ENCODE measurements at places on chromosomes 4 and X.
A peak's percentile ranks its signal among the peaks of the same experiment; 100 is the strongest.

DNA sequence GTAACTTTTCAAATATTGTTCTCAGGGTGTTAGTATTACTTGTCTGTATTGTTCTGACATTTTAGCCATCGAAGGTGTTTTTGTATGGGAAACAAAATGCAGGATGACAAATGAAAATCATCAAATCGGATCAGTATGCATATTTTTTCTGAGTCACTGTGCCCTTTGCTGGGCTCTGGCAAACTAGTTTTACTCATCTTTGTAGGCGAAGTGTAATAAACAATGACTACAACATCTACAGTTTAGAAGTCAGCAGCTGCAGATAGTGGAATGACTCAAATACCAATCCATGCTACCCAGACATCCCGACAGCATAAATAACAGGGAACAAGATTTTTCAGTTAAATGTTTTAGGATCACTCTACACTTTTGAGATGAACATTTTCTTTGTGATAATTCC lies 557.3 kb upstream of the TENM3 start:
- no peak for DNase-seq

DNA sequence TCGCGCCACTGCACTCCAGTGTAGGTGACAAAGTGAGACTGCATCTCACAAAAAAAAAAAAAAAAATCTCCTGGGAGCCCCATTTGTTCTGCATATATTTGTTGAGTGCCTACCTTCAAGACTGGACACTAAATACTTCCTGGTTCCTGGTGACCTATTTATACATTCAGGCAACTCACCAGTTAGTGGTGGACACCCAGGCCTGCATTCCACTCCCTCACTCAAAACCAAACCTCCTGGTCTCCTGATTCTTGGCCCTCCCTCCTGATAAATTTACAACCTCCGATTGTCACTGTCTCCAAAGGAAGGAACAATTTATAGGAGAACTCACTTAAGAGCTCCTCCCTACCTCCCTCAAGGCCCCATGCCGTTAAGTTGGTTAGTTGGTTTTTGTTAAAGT lies 3.1 kb downstream of the SYAP1 start:
- DNase-seq = no peak

DNA sequence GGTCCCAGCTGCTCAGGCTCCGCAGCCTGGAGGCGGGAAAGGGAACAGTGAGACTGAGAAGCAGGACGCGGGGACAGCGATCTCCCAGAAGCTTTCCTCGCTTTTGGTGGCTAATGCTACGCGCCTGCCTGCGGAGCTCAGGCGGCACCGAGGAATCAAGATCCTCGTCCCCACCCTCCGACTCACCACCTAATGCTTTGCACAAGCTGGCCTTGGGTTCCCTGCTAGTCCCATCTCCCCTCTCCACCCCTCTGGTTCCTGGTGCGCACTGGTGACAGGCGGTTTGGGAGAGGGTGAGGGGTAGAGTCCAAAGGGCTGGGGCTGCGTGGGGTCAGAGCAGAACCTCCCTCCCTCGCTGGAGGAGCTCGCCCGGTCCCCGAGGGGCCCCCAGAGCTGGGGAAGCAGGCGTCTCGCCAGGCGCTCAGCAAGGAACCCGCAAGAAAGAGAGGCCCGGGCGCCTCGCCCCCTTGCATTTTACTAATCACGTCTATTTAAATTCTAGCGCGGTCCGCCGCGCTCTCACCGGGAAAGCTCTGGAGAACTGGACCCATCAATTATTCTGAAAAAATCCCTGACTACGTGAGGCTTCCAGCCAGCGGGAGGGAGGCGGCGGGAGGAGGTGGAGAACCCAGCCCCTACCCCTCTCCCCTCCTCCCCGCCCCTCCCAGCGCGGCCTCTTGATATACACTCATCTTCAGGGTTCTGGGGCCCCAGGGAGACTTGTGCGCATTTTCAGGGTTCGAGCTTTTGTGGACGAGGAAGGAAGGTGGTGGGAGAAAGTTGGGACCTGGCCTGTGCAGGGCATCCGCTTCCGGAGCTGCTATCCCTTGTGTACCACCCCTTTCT lies 9.1 kb downstream of the POU4F2 start:
- no peak for DNase-seq

DNA sequence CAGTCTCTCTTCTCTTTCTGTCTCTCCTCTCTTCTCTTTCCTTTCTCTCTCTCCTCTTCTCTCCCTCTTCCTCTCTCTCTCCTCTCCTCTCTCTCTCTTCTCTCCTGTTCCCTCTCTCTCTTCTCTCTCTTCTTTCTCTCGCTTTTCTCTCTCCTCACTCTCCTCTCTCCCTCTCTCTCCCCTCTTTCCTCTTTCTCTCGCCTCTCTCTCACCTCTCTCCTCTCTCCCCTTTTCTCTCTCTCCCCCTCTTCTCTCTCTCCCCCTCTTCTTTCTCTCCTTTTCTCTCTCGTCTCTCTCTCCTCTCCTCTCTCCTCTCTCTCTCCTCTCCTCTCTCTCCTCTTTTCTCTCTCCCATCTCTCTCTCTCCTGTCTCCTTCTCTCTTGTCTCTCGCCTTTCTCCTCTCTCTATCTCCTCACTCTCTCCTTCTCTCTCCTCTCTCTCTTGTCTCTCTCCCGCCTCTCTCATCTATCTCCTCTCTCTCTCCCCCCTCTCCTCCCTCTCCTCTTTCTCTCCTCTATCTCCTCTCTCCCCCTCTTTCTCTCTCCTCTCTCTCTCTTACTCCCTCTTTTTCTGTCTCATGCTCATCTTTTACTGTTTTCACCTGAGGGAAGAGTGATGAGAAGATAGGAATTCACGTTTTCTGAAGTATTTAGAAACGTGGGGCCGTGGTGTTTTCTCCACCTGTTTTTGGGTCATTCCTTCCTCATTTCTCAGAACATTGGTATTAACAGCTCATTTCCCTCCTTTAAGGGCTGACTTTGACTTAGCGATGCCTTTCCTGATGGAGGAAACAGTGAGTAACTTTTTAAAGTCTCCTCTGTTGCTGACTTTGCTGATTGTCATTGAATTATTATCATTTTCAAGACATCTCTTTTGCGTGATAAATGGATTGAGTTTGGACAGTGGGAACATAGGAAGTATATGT lies 80.6 kb upstream of the CD99 start:
- no peak for DNase-seq

DNA sequence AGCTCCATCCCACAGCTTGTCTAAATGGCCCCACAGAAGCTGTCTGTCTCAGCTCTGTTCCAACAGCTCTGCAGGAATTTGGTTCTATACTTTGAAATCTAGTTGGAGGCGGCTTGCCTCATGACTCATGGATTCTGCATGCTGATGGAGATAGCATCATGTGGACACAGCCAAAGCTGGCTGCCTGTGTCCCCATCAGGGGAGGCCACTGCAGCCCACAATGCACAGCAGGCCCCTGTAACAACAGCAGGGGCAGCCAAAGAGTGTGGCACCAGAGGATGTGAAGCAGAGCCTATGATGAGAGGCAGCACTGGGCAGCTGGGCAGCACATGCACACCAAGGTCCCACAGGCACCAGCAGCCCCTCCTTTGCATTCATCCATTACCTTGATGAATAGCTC lies 67.2 kb downstream of the DCAF12L1 start:
- no peak for DNase-seq

DNA sequence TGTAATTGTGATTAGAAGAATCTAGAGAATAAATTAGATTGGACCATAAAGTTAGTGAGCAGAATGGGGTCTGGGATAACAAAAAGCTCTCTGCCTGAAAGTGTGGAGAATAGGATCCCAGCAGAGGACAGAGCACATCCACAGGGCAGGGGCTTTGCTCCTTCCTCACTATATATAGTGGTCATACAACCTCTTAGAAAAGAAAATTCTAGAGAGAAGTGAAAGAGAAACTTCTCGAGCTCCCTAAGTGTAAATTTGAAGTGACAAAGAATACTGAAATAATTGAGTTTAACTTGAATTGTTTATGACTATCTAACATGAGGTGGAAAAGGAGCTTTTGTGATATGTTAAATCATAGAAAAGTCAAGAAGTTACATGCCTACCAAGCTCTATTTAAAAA lies 14.9 kb downstream of the ADAM29 start:
- DNase-seq = no peak

DNA sequence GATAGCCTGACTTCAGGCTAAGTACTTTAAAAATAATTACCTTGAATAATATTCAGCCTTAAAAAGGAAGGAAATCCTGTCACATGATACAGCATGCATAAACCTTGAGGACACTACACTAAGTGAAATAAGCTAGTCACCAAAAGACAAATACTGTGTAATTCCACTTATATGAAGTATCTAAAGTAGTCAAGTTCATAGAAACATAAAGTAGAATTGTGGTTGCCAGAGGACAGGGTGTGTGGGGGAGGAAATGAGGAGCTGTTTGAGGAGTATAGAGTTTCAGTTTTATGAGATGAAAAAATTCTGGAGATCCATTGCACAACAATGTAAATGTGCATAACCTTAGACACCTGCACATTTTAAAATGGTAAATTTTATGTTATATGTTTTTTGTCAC lies 5.6 kb upstream of the STPG2 start:
- no peak for DNase-seq

GRCh38 chr4:54543088-54543795 lies 114.5 kb upstream of the KIT start:
- DNase-seq = no peak

GRCh38 chrX:26914232-26914631 lies 548.9 kb downstream of the PPP4R3C start:
- no peak for DNase-seq

- no peak for DNase-seq
Measured at GRCh38 chrX:39063702-39064101, 262.4 kb downstream of the MID1IP1 start.

DNA sequence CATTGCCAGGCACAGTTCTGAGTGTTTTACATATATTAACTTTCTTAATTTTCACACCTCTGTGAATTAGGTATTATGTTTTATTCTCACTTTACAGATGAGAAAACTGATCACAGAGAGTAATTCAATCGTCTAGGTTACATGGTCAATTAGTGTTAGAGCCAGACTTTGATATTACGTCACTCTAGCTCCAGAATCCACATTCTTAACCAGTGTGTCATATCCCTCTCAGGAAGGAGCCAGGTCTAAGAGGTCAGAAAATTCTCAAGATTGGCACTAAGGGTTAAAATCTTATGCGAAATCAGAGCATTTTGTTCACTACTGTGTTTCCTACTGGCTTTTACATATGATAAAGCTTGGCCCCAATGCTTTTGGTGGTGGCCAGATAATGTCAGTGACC lies 7.4 kb downstream of the DMP1 start:
- DNase-seq = no peak

DNA sequence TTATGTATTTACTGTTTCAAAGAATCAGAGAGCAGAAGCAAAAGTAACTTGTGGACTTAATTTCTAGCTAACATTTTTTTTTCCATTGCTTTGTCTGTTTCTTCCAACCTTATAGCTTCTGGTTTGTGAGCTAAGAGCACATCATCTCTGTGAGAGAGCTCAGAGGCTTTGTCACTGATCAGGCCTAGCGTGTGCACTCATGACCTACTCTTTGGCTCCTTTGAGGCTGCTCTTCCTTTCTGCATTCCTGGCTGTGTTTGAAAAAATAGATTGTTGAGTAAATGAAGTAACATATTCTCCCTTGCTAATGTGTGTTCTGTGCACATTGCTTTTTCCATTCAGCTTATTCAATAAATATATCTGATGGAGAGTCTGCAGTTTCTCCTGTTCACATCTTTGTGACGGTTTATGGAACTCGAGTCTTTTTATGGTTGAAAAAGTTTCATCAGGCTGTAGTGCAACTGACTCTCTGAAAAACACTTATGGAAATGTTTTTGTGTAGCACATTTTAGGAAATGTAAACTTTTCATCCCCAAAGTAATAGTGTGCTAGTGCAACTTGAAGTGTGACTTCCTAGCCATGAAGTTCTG lies 133.0 kb downstream of the RAPGEF2 start:
- DNase-seq = no peak

GRCh38 chrX:31808357-31808756 lies 736.5 kb upstream of the FTHL17 start:
- DNase-seq = no peak

GRCh38 chr4:114599231-114599902 lies 760 bp downstream of the UGT8 start:
- no peak for DNase-seq

DNA sequence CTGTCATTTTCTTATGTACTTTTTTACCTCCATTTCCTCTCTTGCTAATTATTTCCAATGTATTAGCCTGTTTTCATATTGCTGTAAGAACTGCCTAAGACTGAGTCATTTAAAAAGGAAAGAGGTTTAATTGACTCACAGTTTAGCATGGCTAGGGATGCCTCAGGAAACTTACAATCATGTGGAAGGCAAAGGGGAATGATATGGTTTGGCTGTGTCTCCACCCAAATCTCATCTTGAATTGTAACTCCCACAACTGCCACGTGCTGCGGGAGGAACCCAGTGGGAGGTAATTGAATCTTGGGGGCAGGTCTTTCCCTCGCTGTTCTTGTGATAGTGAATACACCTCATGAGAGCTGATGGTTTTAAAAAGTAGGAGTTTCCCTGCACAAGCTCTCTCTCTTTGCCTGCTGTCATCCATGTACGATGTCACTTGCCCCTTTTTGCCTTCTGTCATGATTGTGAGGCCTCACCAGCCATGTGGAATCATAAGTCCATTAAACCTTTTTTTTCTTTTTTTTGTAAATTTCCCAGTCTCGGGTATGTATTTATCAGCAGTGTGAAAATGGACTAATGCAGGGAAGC lies 870.0 kb upstream of the INTU start:
- no peak for DNase-seq

- peak; percentile 38 for DNase-seq
Measured at GRCh38 chr4:6674500-6675149, 19.1 kb upstream of the S100P start.

DNA sequence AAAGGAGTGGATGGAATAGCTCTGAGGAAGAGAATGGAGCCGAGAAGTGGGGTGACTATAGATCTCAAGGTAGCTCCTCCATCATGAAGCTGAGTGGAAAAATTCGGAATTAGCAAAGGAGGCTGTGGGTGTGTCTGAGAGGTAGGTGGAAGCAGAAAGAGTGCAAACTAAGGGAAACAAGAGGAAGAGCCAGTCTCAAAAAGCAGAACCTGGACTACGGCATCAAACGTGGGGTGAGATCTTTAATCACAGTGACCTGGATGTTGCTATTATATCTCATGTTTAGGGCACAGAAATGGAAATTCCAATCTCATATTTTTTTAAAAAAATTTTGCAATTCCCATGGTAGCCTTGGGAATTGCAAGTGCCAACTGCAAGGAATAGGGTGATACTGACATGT lies 162.5 kb upstream of the RASGEF1B start:
- DNase-seq = no peak

- no peak for DNase-seq
Measured at GRCh38 chrX:87580862-87581261, 63.3 kb downstream of the KLHL4 start.

- no peak for DNase-seq
Measured at GRCh38 chr4:163764569-163764968, 270.1 kb downstream of the TMA16 start.

Measured in activated T-helper 1 cell treated with anti-CD3 and anti-CD28 coated beads, Interleukin-2, amount 50 U/mL, for 16 hours (primary cell).